ENCODE measurements at places on chromosomes 3 and 15.

GRCh38 chr3:173725507-173725906 lies 328.0 kb downstream of the NLGN1 start:
- no peak for DNase-seq

GRCh38 chr15:67873777-67874176 lies 33.9 kb upstream of the RNU6-1 start:
- DNase-seq = no peak

GRCh38 chr15:73394782-73395181 lies 26.0 kb upstream of the HCN4 start:
- no peak for DNase-seq

DNA sequence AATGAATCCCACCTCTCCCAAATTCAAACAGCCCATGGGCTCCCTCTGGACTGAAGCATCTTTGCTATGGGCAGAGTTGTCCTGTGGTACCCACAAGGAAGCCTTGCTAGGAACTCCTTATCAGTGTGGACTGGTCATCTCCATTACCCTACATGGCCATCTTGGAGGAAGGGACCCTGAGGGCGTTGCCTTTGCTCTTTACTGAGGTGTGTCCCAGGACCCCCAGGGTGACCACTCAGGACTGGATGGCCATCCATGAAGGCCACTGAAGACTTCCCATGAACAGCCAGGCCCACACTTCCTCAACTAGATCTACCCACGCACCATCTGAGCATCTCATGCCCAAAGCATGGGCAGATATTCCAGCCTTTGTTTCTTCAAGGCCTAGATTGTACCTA lies 20.0 kb downstream of the RTP3 start:
- DNase-seq = no peak

DNA sequence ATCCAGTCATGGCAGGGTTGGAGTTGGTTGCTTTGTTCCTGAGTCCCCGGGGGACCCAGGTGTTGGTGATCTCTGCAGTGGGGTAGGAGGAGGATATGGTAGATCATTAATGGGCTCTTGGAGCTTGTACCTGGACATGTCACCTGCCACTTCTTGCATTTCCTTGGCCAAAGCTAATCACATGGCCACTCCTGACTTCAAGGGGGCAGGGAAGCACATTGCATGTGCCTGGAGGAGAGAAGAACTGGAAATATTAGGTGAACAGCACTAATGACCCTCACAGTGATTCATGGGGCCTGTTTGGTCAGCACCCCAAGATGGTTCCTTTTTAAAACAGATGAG lies 87.1 kb upstream of the MYZAP start:
- DNase-seq = no peak

Measured in left renal cortex interstitium (tissue), 4 donors.